T-helper 17 cell (primary cell): ENCODE measurements at places on chromosomes 12 and 14.

DNA sequence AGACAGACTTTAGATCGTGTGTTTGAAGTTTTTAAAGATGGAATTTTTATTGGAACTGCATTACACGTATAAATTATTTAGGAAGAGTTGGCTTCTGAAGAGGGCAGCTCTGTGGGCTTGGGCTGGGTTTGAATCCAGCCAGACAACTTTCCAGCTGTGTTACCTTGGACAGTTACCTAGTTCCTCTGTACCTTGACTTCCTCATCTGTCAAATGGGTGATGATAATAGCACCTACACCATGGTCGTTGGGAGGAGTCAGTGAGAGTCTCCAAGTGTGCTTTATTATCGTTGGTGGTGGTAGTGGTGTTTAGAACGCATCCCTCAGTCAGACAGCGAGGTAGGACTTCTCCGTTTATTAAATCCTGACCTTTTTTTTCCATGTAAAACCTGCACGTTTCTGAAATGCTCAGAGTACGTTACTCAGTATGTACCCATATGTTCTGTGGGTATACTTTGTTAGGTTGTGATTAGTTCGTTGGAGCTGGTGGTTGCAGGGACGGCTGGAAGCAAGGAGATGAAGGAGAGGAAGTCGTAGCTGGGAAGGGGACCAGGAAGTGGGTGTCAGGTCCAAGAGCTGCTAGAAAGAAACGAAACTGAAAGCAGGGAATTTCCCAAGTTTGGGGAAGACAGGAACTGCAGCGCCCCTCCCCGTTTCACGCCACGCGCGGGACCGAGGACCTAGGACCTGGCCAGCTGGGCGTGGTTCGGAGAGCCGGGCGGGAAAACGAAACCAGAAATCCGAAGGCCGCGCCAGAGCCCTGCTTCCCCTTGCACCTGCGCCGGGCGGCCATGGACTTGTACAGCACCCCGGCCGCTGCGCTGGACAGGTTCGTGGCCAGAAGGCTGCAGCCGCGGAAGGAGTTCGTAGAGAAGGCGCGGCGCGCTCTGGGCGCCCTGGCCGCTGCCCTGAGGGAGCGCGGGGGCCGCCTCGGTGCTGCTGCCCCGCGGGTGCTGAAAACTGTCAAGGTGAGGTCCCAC is at the start of gene OAS3:
Gene OAS3, plus strand, starts transcription at position 734 of the 979 bp plus-strand sequence. Its CDS starts 57 bp downstream, at position 791.
- peak; percentile 51 for DNase-seq

GRCh38 chr12:23555180-23555824 is 394.2 kb downstream of the SOX5 start:
- DNase-seq = no peak

- no peak for DNase-seq
These were observed 125.9 kb downstream of the CCER1 start for GRCh38 chr12:90829044-90829443.

DNA sequence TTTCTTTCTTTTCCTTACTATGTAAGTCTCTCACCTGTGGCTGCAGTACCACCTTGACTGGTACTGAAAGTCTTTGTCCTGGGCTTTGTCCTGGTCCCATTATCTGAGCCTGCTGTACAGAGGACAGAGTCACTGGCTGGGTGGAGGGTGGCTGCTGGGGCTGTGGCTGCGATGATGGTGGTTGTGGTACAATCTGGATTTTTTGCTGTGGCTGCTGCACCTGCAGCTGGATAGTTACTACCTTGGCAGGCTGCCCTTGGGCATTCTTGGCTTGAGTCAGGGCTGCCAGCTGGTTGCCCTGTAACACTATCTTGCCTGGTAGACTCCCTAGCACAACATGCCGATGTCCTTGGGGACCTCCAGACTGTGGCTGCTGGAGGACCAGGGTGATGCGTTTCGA is 27.0 kb downstream of the CHD8 start:
- DNase-seq = no peak

- DNase-seq = no peak
These were observed 30.5 kb upstream of the GPATCH2L start for GRCh38 chr14:76121089-76121748.

- no peak for DNase-seq
These were observed 210.7 kb upstream of the ATP2B1 start for GRCh38 chr12:89919241-89919906.
